AG09309 (cell line): ENCODE measurements at places on chromosomes 3 and 15.

- no peak for DNase-seq
Measured at GRCh38 chr3:12751571-12751970, 7.5 kb downstream of the TMEM40 start.

DNA sequence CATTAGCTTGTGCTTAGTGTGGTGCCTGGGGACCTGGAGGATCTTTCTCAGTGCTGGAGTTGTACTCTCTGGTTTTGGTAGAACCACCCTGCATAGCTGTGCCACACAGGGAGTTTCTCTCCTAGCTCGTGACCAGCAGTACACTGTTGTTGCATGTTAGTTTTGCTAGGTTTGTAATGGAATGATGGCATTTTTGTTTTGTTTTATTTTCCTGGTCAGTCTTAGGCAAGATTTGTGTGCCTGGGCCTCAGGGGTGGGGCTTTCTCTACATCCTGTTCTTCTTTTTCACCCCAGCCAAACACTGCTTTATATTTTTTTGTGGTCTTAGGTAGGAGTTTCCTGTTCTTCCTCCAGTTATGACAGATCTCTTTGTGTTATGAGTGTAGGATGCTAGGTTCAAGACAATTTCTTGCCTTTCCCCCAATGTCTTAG is 534.5 kb upstream of the KCNMB2 start:
- DNase-seq: no peak

DNA sequence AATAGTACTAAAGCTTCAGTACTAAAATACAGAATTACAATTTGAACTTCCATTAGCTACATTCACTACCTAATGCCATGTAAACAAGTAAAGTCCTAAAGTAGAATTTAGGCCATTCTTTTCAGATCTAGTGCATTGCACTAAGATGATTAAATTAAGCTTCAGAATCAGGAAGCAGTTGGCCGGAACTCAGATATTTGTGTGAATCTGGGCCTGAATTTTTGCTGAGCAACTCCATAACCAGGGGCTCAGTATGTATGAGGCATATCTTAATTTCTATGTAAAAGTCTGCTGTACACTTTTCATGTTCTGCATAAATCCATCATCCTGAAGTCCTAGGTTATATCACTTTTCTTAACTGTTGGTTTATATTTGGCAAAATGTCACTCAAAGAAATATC is 246.4 kb downstream of the RBMS3 start:
- no peak for DNase-seq

GRCh38 chr15:34693053-34693744 is 61.6 kb downstream of the GJD2 start:
- DNase-seq: no peak

- DNase-seq: no peak
Measured at GRCh38 chr15:69380100-69380725, 33.9 kb upstream of the KIF23 start.

DNA sequence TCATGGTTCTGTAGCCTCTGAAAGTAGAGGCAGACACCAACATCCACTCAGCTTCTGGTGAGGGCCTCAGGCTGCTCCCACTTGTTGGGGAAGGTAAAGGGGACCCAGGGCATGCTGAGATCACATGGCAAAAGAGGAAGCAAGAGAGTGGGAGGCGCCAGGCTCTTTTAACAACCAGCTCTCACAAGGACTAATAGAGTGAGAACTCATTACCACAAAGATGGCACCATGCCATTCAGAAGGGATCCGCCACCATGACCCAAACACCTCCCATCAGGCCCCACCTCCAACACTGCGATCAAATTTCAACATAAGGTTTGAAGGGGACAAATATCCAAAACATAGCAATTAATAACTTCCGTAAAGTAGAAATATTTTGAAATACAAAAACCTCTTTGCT is 192.3 kb downstream of the OCA2 start:
- no peak for DNase-seq

DNA sequence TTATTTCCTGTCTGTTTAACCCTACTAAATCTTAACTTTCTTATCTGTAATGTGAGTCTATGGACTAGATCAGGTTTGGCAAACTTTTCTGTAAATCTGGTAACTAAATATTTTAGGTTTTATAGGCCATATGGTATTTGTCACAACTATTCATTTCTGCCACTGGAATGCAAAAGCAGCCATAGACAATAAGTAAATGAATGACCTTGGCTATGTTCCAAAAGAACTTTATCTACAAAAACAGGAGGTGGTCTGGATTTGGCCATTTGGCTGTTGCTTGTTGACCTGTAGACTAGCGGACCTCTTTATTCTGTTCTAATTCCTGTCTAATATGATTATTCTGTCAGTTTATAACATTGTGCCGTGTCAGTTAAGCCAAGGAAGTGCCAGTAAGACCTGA is 314.2 kb downstream of the LPP start:
- DNase-seq: no peak

GRCh38 chr3:88005066-88005465 is 53.7 kb downstream of the CGGBP1 start:
- DNase-seq: no peak
